ENCODE measurements at places on chromosomes 11 and 22.

DNA sequence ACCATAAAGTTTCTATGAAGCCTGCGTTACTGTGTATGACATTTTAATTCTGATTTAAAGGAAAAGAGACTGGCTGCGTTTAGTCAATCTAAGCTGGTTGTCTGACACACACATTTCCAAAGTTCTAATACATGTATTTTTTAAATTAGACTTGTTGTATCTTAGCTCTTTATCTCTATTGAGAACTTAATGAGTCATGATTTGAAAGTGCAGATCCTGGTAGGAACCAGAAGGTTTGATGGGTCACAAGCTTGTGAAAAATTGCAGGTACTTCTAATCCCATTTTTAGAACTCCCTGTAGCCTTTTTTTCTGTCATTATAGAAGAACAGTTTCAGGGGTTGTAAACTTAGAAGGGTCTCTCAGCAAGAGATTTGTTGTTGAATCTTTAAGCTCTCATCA, 210.3 kb downstream of the DDX10 start:
- no peak for DNase-seq

DNA sequence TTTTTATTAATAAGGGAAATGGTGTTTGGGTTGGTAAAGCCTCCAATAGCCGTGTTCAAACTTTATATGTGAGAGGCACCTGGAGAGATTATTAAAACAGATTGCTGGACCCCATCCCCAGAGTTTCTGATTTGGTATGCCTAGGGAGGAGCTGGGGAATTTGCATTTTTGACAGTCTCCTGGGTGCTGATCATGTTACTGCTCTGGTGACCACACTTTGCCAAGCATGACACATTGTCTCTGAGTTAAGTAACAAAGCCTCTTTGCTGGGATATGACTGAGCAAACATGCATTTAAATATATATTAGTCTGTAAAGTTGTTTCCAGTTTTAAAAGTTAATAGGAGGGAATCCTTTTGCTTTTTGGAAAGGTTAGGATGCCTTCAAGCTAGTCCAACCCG, 140.4 kb downstream of the NAV2 start:
- DNase-seq, result no peak

GRCh38 chr22:34951212-34951611, 114.7 kb upstream of the ISX start:
- no peak for DNase-seq

- DNase-seq, result no peak
These were observed 21.5 kb downstream of the PICALM start for GRCh38 chr11:86047275-86047991.

DNA sequence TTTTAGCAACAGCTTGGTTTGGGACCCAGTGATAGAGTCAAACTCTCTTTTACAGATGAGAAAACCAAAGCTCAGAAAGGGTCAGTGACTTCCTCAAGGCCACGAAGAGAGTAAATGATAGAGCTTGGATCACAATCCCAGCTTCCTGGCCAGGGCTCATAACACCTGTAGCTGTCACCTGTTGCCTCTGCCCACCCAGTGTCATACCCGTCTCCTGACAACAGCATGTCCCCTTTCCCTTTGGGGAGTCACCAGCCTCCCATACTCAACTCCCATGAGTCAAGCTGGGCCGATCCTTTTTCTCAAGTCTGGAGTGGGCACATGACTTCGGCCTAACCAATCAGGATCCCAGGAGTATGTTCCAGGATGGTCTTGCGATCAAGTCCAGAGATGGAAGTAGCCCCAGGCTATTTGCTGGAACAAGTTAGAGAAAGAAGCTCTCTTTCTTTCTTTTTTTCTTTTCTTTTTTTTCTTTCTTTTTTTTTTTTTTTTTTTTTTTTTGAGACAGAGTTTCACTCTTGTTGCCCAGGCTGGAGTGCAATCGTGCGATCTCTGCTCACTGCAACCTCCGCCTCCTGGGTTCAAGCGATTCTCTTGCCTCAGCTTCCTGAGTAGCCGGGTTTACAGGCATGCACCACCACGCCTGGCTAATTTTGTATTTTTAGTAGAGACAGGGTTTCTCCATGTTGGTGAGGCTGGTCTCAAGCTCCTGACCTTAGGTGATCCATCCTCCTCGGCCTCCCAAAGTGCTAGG, 27.8 kb upstream of the MYH9 start:
- DNase-seq, result no peak

GRCh38 chr11:131934006-131934405, 563.6 kb downstream of the NTM start:
- DNase-seq, result no peak

DNA sequence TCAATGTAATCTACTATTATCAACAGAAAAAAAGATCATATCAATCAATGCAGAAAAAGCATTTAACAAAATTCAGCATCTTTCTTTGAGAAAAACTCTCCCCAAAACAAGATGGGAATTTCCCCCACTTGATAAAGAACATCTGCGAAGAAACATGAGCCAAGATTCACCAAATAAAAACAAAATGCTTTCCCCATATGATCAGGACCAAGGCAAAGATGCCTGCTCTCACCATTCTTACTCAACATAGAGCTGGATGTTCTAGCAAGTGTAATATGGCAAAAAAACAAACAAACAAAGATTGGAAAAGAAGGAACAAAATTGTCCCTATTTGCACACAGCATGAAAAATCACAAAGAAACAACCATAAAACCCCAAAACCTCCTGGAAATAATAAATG, 23.4 kb downstream of the SHANK2 start:
- DNase-seq, result no peak

GRCh38 chr22:50677493-50678217, 5.0 kb downstream of the SHANK3 start:
- no peak for DNase-seq

DNA sequence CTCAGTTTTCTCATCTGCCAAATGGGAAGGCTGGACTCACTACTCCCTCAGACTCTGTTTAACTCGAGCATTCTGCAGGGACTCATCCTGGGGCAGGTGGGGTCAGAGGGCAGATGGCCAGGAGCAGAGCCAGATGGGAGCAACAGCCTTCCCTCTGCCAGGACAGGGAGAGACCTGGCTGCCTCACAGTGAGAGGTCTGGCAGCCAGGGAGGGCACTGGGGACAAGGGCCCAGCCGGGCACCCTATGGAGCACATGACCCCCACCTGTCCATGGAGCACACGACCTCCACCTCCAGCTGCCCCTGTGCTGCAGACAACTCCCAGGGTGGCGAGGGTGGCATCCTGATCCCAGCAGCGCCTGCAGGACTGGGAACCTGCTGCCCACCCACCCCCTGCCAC, 67.4 kb downstream of the IGLL1 start:
- DNase-seq, result no peak

- DNase-seq, result no peak
These were observed 1.2 kb downstream of the CAPRIN1 start for GRCh38 chr11:34052608-34053160.

GRCh38 chr11:35099278-35100012, 39.5 kb upstream of the CD44 start:
- DNase-seq, result no peak
